PC-9 (cell line): ENCODE measurements at places on chromosomes 4 and X. TPM values are rescaled to one million over a fixed set of nuclear protein-coding genes. Genes with fewer than 3 reads are reported as not detected.

- no peak for DNase-seq
Measured at GRCh38 chrX:64977830-64978229, 1.6 kb upstream of the ZC4H2 start.

GRCh38 chr4:73127839-73128453 lies 58.4 kb upstream of the COX18 start:
- no peak for DNase-seq

DNA sequence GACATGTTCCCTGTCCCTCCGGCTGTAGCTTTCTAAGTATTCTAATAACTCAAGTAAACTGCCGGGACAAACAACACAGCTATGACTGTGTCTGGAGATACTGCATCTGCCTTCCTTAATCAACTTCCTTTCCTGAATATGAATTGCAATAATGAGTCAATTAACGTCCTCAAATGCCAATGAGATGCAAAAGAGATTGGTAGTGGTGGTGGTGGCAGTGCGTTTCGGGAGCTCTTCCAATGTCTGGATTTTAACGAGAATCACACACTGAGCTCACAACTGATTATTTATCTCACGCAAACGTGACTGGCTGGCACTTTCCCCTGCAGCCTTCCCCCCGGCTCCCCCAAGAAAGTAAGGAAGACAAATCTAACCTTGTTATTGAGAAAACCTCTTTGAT lies 226.1 kb upstream of the GK2 start:
- DNase-seq = no peak

THOC2 gene
- 109 and 158 TPM in 2 replicates for total RNA-seq

XPNPEP2 gene
- not detected in 2 replicates for total RNA-seq

DNA sequence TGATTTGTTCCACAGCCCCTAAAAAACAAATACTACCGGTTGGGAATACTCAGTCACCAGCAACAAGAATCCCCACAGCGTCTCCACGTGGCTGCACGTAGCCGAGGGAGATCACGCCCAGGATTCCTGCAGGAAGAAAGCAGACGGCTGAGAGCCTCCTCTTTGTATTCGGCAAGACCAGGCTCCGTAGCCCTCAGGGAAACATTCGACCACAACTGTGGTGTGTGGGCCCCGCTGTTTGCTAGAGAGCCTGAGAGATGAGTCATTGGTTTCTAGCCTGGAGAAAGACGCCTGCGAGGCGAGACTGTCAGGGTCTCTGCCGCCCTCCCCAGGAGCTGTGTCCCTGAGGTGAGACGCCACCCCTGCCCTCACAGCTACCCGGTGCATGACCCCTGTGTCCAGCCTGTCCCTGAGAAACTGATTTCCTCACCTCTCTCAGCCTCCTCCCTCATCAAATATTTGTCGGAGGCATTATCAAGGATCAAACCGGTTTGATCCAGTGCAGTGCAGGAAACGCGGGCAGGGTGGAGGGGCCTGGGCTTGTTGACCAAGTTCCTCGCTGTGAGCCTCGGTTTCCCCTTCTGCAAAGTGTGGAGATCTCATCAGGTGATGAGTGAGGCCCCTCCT lies 4.7 kb upstream of the S100P start:
- peak; percentile 98 for DNase-seq

DNA sequence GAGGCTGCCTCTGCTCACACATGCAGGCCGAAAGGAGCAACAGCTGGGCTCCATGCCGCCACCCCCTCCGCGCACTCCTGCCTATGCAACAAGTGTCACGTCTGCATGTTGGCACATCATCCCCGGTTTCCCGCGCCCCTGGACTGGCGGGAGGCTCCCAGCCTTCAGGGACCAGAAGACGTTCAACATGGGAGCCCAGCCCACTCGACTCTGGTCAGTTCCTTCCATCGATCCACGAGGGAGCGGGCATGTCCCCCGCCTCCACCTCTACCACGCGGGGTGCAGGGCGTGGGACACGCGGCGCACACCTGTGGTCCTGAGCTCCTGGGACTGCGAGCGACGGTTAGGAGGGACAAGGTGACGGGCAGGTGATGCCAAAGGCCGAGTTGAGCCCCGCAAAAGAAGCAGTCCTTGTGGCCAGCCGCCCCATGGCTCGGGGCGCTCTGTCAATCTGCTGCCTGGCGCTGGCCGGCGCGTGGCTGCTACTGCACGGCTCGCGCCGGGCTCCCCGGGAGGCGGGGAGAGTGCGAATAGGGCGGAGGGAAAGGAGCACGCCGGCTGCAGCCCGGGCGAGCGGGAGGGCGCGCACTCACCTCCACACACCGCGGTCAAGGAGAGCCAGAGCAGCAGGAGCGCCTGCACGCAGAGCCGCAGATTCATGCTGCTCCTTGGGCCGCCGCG lies 645 bp downstream of the APLN start:
- DNase-seq = no peak

PRRG1 gene
- total RNA-seq = 23.5 and 34.4 TPM in 2 replicates

- DNase-seq = no peak
Measured at GRCh38 chr4:153337686-153338085, 6.8 kb upstream of the MND1 start.

- peak; percentile 60 for DNase-seq
Measured at GRCh38 chr4:7103031-7103606, 35.3 kb upstream of the GRPEL1 start.

GPM6B gene
- not detected in 2 replicates for total RNA-seq

DNA sequence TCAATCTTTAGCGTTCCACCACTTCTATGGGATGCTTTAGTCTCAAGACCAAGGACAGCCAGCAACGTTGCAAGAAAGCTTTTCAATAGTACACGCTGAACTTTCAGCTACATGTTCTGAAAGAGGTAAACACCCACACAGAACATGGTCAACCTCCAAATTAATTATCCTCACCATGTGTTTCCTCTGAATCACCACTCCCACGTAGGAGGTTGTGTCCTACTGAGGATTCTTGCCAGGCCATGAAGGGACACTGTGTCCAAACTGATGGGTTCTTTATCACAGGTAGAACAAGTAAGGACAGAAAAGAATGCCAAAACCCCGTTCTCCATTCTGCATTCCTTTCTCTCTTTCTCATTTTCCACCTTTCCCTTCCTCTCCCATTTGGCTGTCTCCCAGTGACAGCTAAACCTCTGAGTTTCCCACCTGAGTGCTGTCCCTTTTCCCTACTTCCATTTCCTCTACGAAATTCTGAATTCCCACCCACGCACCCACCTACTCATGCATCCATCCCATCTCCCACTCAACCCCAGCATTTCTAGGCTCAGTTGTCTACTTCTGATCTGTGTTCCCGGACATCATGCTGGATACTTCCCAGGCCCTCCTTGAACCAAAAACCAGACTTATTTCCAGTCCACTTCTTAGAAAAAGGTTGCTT lies 29.0 kb upstream of the GPM6B start:
- DNase-seq = no peak

- DNase-seq = no peak
Measured at GRCh38 chr4:39792529-39792928, 94.6 kb downstream of the UBE2K start.

GRCh38 chr4:34037280-34037679 lies 2207.0 kb downstream of the ARAP2 start:
- no peak for DNase-seq

LAS1L gene
- total RNA-seq = 47.3 and 48.3 TPM in 2 replicates

- DNase-seq = no peak
Measured at GRCh38 chr4:8748236-8748575, 123.4 kb downstream of the HMX1 start.

GLRA3 gene
- total RNA-seq = 0.39 TPM in 1 of 2 replicates, not detected in the other

DNA sequence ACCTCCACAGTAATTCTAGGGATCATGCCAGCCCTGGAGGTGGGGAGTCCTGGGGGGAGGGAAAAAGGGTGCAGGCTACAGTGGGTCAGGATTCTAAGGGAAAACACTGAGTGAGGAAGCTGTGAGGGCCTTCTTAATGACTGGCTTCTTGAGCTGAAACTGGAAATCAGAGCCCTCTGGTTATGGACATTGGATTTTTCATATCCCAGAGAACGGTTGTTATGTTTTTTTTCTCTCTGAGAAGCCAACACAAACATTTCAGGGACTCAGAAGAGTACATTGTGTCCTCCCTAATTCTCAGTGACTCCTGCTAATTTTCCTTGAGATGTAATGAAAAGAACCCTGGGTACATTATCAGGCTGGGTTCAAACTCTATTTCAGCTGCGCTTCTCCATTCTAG lies 162.4 kb upstream of the PRDX4 start:
- no peak for DNase-seq

DNA sequence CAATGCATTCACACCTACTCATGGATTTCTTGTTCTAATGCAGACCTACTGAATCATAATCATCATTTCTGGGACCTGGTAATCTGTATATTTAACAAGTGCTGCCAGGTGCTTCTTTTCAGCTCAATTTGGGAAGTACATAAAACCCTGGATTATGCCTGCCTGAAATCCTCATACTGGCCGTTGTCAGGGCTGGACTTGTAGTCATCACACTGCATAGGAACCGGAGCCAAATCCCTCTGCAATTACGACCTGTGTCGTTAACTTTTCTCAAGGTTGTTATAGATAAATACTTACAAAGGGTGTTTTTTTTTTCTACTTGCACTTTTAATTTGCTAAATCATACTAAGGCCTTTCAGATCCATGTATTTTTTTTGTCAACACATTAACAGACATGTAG lies 294.9 kb upstream of the PRPS2 start:
- no peak for DNase-seq

GRCh38 chr4:174873931-174874330 lies 44.2 kb upstream of the ADAM29 start:
- no peak for DNase-seq

NUDT10 gene
- not detected in 2 replicates for total RNA-seq

GRCh38 chrX:39834600-39834999 lies 263.2 kb downstream of the BCOR start:
- no peak for DNase-seq

DNA sequence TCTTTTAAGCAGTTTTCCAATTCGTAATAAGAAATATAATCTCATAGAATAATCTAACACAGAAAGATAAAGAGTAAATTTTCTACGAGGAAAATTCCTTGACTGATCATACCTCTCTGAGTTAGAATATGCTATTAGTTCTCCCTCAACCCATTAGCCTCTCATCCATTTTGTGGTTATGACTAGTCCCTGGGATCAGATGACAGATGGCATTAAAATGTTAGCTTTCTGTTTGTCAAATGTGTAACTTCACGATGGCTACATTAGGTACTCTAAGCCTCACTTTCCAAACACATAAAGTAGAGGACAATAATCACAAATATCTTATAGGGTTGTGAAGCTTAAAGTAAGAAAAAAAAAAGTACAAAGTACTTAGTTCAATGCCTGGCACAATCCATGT lies 112.2 kb downstream of the ZAR1 start:
- DNase-seq = no peak

GRCh38 chrX:39416547-39417260 lies 615.4 kb downstream of the MID1IP1 start:
- no peak for DNase-seq

MAGEB3 gene
- not detected in 2 replicates for total RNA-seq

- peak; percentile 88 for DNase-seq
Measured at GRCh38 chr4:88143504-88143903, 14.9 kb downstream of the ABCG2 start.
